NT2/D1 (cell line): ENCODE measurements at places on chromosomes 1 and 21.
A peak's percentile ranks its signal among the peaks of the same experiment; 100 is the strongest.

DNA sequence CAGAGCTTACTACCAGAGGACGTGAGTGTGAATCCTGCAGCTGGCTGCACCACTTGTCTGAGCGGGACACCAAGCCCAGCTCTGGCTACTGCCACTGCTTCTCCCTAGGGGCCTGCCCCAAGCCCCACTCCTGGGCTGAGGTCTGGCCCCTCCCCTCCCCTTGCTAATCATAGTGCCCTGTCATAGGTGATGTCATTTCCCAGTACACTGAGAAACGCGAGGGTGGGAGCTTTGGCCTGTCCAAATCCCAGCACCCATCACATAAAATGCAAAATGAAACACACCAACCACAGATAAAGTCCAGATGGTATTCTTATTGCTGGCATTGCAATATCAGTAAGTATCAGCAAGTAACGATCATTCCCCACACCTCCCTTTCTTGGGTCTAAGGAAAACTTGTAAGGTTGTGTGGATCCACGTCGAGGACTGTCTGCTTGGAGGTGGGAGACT is 77.7 kb downstream of the TOMM20 start:
- no peak for DNase-seq

GRCh38 chr1:25675729-25676476 is 59.3 kb downstream of the MAN1C1 start:
- no peak for DNase-seq

- peak; percentile 44 for DNase-seq
Observed at GRCh38 chr1:176638713-176639526, 175.9 kb downstream of the PAPPA2 start.

DNA sequence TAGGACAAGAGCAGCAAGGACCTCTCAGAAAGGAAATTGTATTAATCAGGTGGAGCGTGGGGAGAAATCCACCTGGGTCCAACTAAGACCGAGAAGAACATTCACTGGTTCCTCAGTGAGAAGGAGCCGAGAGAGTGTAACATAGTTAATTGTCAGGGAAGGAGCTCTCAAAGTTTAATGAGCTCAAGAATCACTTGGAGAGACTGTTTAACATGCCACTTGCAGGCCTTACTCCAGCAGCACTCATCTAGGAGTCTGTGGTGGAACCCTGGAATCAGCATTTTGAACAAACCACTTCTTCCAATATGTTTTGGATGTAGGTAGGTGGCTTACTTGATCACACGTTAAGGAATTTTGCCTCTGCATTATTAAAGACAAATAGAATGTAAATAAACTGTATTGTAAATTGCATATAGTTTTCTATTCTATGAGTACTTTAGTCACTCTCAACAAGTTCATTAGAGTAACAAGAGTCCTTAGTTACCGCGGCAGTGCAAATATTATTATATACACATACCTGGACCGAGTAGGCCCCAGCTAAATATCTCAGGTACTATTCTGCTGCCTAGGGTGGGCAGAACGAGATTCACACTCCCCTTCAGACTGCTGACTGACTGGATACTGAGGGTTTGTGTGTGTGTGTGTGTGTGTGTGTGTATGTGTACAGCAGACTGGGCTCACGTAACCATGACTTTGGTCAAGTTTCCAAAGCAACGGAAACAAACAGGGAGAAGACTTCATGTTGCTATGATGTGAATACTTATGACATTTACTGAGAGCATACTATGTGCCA is 203.2 kb upstream of the USP24 start:
- DNase-seq = no peak

GRCh38 chr1:26686795-26687194 is 9.0 kb upstream of the ARID1A start:
- DNase-seq = no peak
